Activated CD4-positive, alpha-beta T cell treated with anti-CD3 and anti-CD28 coated beads for 36 hours (primary cell): ENCODE measurements at places on chromosomes 6 and 20. TPM values are rescaled to one million over a fixed set of nuclear protein-coding genes. Genes with fewer than 3 reads are reported as not detected.

DNA sequence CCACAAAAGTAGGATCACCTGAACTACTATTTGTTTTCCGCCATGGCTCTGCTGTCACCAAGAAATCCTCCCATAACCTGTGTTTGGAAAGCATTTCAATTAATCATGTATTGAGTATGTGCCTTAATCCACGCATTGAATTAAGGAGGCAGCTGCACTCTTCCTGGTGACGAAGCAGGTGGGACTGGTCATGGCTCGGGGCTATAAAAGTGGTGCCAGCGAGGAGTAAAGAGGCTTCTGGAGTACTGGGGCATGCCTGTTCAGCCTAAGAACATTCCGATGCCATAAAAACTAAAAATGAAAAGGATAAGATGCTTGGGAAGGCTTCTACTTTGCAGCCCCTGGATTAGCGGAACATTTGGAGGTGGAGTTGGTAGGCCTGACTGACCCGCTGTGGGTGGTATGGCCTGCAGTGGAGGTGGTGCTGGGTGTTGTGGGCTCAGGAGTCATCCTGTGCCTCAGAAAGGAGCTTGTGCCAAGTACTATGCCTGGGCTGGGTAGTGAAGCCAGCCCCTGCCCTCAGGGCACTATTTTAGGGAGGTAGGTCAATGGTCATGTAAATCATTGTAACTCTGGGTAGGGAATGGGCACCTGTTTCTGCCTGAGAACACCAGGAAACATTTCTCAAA lies 110.5 kb downstream of the B3GAT2 start:
- DNase-seq, result no peak

The SLC22A7 gene
- total RNA-seq, result not detected

DNA sequence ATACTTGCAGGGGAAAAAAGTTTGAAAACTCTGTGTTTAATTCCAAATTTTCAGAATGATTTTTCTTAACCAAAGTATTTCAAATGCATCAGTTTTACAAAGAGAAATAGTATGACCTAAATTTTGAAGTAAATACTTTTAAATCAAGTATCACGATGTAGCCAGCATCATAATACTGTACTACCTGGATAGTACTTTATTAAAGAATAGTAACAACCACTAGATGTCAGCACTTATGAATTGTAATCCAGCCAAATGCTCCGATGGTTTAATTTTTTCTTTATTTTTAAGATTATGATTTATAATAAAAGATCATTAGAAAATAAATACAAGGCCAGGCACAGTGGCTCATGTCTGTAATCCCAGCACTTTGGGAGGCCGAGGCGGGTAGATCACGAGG lies 37.2 kb upstream of the HACE1 start:
- no peak for DNase-seq

GRCh38 chr20:62177307-62177706 lies 5.5 kb upstream of the MTG2 start:
- no peak for DNase-seq
